Esophagus squamous epithelium (tissue), 5 donors: ENCODE measurements at places on chromosomes 1 and 21. TPM values are rescaled to one million over a fixed set of nuclear protein-coding genes. Genes with fewer than 3 reads are reported as not detected.

The MROH9 gene
- not detected for total RNA-seq

DNA sequence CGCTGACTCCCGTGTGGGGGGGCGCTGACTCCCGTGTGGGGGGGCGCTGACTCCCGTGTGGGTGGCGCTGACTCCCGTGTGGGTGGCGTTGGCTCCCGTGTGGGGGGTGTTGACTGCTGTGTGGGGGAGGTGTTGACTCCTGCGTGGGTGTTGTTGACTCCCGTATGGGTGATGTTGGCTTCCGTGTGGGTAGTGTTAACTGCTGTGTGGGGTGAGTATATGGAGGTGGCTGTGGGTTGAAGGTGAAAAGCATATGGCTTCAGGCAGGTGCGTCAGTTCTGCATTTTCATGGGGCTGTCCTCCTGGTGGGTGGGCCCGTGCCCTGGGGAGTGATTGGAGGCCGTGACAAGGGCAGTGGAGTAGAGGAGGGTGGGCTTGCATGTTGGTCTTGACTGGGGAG lies 7.9 kb downstream of the PLCH2 start:
- no peak for DNase-seq

The SPATA17 gene
- total RNA-seq, result not detected

GRCh38 chr1:32894019-32894600 lies 7.1 kb downstream of the TMEM54 start:
- no peak for DNase-seq

DNA sequence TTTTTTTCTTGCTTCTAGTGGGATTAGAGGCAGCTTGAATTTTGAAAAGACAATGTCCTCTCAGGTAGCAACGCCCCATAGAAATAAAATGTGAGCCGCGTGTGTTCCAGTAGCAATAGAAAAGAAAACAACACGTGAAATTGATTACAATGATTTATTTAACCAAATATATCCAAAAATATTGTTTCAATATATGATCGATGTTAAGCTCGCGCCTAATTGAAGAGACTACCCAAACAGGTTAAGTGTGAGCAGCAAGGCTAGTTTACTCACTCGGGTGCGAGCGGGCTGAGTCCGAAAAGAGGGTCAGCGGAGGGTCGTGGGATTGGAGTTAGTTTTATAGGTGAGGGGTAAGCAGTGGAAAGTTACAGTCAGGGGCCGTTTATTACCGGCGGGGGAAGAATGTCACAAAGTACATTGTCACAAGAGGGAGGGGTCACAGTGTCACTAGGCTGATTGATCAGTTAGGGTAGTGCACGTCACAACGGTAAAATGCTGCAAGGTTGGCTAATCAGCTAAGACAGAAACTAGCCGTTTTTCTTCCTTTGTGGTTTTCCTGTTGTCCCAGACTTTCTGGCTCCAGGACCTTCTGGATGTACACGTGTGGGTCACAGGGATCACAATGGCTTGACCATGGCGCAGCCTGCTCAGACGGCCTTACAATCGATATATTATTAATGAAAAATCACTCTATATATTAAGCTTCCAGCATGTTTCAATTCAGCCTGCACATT lies 697 bp upstream of the ZNF670 start:
- DNase-seq, result no peak

The ACTL8 gene
- total RNA-seq, result 0.18 TPM

The BECN2 gene
- total RNA-seq, result not detected

- DNase-seq, result no peak
These were observed 188.7 kb upstream of the ATP1B1 start for GRCh38 chr1:168917796-168918195.

GRCh38 chr1:201545851-201546492 lies 7.0 kb downstream of the NAV1 start:
- no peak for DNase-seq

- no peak for DNase-seq
These were observed 140.8 kb upstream of the FGGY start for GRCh38 chr1:59156051-59156450.

The SH2D1B gene
- 0.91 TPM for total RNA-seq

DNA sequence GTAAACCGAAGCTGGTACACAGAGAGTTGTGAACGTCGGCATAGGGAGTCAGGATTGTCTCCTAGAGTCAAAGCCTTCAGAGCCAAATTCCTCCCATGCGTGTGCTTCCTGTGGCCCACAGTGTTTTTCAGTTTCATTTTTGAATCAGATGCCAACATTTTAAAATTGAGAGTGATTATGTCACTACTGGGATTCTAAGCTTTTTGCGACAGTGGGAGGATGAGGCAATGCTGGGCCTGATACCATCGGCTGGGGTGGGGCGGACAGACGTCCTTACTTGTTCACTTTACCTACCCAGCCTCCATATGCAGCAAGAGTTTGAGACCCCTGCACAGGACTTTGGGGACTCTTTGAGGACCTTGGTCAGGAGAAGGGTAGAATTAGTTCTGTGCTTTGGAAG lies 1.3 kb upstream of the KLHDC7A start:
- no peak for DNase-seq

DNA sequence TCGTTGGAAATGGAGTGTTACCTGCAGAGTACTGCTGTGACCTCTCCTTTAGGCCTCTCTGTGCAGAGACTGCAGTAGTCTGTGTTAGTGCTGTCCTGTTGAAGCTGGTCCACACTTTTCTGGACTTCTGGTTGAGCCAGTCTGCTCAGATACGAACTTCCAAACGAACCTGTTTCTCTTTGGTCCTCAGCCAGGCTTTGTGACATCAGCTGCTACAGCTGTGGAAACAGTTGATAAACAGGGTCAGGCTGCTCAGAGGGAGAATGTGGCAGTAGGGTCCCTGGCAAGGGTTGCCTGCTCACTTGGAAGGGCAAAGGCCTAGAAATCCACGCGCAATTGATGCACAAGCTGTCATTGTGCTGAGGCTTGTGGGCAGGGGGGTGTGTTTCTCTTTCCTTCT lies 98.8 kb downstream of the NOS1AP start:
- no peak for DNase-seq

- DNase-seq, result no peak
These were observed 23.8 kb downstream of the AJAP1 start for GRCh38 chr1:4678066-4678717.

GRCh38 chr1:220966041-220966440 lies 86.8 kb downstream of the HLX start:
- DNase-seq, result no peak

GRCh38 chr1:208834381-208835096 lies 590.4 kb upstream of the PLXNA2 start:
- DNase-seq, result no peak

GRCh38 chr1:50705699-50706098 lies 254.4 kb downstream of the FAF1 start:
- no peak for DNase-seq

GRCh38 chr1:74412244-74412643 lies 100.2 kb downstream of the LRRC53 start:
- DNase-seq, result no peak

- no peak for DNase-seq
These were observed 639.7 kb upstream of the USP24 start for GRCh38 chr1:55854911-55855310.

DNA sequence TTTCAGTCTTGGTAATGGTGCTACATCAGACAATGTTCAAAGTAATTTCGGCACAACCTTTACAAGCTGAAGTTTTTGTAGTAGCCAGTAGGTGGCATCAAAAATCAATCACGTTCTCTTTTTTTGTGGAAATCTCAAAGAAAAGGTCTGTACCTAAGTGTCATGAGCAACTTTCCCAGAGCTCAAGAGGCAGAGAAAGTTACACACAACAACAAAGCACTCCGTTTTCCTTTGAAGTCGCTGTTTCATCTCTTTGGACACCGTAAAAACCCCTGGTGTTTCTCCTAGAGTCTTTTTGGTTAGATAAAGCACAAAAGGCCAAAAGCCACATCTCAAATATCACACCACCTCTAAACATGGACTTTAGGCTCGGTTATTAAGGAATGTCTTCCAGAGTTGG lies 131.6 kb downstream of the LHX8 start:
- no peak for DNase-seq

DNA sequence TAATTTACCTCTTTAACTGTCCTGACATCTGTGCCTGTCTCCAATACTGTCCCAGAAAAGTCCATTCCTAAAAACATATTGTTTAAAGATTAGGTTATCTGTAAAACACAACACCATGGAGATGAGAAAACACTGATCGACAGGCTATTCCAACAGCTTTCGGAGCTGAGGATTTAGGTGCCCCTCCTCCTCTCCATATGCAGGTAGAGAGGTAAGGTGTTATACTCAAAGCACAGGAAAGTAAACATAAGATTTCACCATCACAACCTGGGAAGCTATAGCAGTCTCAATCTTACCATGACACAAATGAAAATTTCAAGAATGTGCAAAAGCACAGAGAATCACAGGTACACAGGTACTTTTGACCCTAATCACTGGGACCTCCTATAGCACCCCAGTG lies 60.9 kb upstream of the RASAL2 start:
- DNase-seq, result no peak

GRCh38 chr1:218556016-218556415 lies 210.9 kb downstream of the TGFB2 start:
- DNase-seq, result no peak

The ITLN2 gene
- not detected for total RNA-seq

- no peak for DNase-seq
These were observed 6.5 kb upstream of the C1orf146 start for GRCh38 chr1:92211166-92211565.

DNA sequence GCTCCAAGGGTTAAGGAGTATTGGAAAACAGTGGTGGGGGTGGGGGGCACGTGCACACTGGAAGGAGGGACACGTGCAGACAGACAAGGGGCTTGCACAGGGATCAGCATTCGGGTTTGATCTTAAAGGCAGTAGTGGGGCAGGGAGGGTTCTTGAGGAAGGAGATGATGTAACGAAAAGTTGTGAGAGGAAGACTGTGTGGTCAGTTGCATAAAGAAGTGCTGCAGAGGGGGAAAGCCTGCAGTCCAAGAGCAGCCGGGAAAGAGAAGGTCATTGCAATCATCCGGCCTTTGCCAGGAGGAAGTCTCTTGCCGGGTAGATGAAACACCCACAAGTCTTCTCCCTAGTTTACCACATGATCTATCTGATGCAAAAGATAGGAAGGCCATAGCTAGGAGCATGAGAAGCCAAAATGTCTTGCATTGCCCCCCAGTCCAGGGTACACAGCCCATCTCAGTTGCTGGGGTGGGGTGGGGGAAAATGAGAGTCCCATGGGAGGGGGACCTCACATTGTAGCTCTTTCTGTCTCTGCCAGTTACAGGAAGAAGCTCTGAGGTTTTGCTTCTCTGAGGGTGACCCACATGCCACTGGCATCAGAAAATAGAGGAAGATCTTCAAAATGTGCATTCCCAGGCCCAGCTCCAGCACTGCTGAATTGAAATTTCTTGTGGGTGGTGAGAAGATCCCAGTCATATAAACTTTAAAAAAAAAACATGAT lies 202.5 kb upstream of the RAB4A start:
- no peak for DNase-seq

The PSMB4 gene
- total RNA-seq, result 114 TPM

The PALMD gene
- total RNA-seq, result 34.2 TPM

GRCh38 chr1:108179018-108179417 lies 21.1 kb downstream of the SLC25A24 start:
- no peak for DNase-seq

The C4BPB gene
- total RNA-seq, result not detected

- no peak for DNase-seq
These were observed 78.9 kb downstream of the KAZN start for GRCh38 chr1:14677292-14677971.

GRCh38 chr1:84936116-84936810 lies 43.3 kb upstream of the LPAR3 start:
- DNase-seq, result no peak

- DNase-seq, result no peak
These were observed 1.0 kb downstream of the TMEM200B start for GRCh38 chr1:29122682-29123052.
